ENCODE measurements at places on chromosomes 11 and 22.

- peak; percentile 80 for DNase-seq
Measured at GRCh38 chr22:42648368-42649245, 585 bp downstream of the CYB5R3 start.

- no peak for DNase-seq
Measured at GRCh38 chr11:112765337-112765736, 195.9 kb upstream of the NCAM1 start.

GRCh38 chr11:34104680-34105078 lies 750 bp upstream of the NAT10 start:
- no peak for DNase-seq

- peak; percentile 29 for DNase-seq
Measured at GRCh38 chr11:83219095-83219494, 25.6 kb downstream of the ANKRD42 start.

DNA sequence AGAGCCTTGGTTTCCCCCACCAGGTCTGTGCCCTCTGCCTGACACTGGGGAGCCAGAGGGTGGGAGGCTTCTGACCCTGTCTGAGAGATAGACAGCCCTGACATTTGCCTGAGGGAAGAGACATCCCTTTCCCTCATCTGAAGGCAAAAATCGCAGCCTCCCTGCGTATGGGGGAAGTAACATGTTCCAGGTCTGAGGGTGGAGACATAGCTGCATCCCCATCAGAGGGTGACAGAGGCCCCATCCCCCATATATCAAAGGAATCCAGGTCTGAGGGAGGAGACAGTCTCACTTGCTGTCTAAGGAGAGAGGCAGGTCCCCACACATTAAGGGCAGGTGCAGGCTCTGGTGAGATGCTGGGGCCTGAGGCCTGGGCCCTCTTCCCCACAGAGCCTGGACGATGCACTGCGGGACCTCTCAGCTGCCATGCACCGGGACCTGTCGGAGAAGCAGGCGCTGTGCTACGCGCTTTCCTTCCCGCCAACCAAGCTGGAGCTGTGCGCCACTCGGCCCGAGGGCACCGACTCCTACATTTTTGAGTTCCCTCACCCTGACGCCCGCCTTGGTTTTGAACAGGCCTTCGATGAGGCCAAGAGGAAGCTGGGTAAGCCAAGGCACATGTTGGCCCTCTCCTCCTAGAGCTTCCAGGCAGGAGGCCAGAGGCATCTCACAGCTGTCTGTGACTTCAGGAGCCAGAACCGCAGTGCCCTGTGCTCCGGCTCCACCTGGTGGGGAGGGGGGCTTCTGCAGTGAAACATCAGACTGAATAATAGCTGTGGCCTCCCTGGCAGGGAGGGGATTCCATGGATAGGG lies 16.1 kb upstream of the RELT start:
- peak; percentile 73 for DNase-seq

DNA sequence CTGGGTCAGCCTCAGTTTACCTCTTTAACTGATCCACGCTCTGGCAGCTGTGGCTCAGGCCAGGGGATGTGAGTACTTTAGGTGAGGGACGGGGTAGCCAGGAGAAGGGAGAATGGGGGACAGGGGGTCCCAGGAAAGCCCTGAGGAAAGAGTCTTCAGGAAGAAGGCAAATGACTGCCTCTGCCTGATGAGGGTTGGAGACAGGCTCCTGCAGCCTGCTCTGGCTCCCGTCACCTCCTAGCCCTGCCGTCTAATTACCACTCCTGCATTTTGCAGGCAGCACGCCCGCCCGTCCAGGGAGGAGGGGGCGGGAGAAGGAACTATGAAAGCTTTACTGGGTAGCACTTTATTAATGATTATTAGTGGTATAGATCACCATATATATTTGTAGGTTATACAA lies 116.6 kb downstream of the CEP164 start:
- DNase-seq, result no peak

GRCh38 chr22:17113600-17113999 lies 7.6 kb downstream of the TMEM121B start:
- DNase-seq, result no peak
